Muscle of leg (tissue), 16 donors: ENCODE measurements at places on chromosomes 3 and 15.
A peak's percentile ranks its signal among the peaks of the same experiment; 100 is the strongest.

DNA sequence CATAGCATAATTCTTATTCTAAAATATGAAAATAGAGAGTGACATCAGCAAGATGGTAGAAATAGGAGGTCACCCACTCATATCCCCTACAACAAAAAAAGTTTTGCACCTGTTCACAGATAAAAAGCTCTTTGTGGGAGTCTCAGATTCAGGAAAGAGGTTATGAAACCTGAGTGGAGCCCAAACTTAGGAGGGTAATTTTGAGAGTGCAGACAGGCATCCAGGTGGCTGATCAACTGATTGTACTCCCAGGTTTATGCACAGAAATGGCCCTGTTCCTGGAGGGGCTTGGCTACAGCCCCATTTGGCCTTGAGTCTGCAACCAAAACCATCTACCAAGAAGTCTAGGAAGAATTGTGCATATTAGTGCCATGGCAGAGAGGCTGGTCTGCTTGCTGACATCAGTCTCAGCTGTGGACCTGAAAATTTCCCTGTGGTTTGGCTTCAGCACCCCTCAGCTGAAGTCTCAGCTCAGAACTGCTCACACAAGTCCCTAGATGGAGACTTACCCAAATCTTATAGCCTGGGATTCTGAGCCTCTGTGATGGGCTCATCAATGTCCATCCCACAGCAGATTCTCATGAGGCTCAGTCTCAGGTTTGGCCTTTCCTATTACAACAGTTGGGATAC lies 291.6 kb downstream of the IL20RB start:
- DNase-seq = no peak

- DNase-seq = no peak
Observed at GRCh38 chr15:60678632-60679031, 199.7 kb upstream of the ICE2 start.

GRCh38 chr15:61115241-61115640 lies 113.9 kb downstream of the RORA start:
- DNase-seq = no peak

- DNase-seq = peak; percentile 67
Observed at GRCh38 chr3:130516645-130517512, at the start of gene COL6A6. TSS of gene COL6A6 (plus strand) at chr3:130517177. CDS start at chr3:130560365, 43,188 bp downstream.

- DNase-seq = no peak
Observed at GRCh38 chr3:194373899-194374298, 4.4 kb upstream of the LRRC15 start.
